Stimulated activated CD8-positive, alpha-beta memory T cell treated with anti-CD3 and anti-CD28 coated beads, Interleukin-15, amount 100 ng/mL, for 48 hours (primary cell): ENCODE measurements at places on chromosomes 1 and 21.

- DNase-seq: no peak
Measured at GRCh38 chr1:230057681-230058565, 9.1 kb upstream of the GALNT2 start.

DNA sequence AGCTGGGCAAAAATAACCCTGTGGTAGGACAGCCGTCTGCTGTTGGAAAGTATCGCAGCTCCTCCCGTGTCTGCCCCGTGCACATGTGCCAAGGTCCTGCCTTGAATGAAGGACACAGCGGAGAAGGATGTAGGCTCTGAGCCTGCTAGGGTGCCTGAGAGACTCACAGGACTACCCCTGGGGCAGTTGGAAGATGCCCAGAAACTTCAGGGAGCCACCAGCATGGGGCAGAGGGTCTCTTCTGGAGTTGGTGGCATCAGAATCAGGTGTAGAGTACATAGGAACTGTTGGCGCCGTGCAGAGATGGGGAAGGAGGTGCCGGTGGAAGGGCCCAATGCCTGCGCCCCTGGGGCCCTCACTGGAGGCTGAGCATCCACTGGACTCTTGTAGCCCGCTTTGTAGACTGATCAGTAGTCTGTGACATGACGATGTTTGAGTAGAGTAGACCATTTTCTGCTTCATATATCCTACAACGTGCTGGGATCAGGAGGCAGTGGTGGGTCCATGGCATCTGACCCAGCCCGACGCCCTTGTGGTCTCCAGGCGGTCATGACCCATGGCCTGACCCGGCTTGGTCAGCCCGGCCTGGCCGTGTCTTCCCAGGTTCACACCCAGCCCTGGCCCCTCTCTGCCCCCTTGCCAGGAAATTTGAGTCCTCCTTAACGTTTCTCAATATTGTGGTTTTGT lies 5.3 kb upstream of the C1orf174 start:
- no peak for DNase-seq

- DNase-seq: no peak
Measured at GRCh38 chr21:36065497-36066036, 4.3 kb upstream of the CBR1 start.

GRCh38 chr21:44529503-44530125 lies 10.4 kb downstream of the KRTAP10-1 start:
- no peak for DNase-seq

DNA sequence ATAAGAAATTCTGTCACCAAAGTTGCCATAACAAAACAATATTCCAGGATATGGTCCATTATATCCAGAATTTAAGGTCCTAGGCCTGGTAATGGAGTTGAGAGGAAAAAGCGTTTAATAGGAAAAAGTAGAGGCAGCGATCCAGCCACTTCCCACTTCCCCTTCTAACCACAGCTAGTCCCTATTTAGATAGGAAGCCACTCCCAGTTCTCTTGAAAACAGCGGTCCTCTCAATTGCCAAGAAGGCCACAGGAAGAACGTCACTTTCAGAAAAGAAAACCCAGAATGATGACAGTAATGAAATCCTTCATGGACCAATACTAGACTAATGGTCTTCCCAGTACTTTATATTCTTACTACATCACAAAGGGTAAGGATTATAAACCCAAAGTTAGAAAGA lies 38.6 kb downstream of the ABL2 start:
- no peak for DNase-seq

DNA sequence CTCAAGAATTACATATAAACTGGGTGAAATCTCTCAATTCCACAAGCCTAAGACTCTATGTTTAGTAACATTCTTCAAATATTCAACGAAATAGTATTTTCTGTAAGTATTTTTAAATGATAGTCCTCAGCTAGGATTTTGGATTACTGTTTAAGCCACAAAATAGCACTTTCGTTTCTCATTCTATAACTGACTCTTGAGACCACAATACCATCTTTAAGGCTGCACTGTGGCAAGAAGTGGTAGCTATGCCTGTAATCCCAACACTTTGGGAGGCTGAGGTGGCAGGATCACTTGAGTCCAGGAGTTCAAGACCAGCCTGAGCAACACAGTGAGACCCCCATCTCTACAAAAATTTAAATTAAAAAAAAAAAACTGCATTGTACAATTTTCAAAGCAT lies 126.7 kb downstream of the CDC42BPA start:
- DNase-seq: no peak

DNA sequence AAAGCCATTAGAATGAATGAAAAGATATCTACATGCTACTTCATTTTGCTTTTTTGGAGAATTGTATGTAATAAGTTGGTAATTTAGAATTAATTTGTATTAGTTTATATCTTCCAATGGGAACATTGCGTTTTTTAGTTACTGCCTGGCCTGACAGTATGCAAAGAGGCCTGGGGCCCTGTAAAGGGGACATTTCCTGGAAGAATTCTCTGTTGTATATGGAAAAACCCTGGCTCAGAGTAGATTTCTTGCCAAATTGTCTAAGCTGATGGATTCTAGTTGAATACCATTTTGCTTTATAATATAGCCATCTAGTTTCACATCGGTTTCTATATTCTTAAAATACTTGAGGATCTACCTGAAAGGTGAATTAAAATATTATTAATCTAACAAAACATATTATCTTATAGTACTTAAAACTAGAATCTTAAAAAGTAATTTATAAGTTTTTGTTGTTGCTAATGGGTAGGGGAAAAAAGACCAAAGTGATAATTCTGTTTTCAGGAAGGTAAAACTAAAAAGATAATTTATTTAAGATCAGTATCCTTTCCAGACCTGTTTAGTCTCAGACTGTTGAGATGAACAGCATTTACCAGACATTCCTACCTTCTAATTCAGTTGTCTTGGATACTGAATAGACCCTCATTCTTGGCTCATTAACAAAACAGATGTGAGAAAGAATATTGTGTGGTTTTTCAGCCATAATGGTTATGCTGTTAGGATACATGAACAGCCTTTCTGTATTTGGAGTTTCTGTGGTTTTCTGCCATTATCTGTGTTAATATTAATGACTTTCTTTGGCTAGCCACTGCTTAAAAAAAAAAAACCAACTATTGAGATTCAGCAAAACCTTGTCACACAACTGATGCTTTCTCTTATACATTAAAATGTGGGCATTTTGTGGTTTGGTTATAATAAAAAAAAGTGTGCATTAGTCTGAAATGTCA lies 4.8 kb downstream of the AGO3 start:
- DNase-seq: no peak

DNA sequence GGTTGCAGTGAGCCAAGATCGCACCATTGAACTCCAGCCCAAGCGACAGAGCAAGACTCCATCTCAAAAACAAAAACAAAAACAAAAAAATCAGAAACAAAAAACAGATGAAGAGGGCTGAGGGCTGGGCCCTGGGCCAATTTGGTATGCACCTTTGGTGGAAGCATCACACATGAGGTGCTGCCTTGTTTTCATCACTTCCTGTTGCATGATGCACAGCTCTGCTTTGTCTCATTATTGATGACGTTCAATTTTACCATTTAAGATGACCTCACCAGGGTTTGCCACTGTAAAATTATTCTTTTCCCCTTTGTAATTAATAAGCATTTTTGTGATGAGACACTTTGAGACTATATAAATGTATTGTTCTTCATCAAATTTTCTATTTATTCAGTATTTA lies 9.8 kb upstream of the IFNAR2 start:
- DNase-seq: no peak

DNA sequence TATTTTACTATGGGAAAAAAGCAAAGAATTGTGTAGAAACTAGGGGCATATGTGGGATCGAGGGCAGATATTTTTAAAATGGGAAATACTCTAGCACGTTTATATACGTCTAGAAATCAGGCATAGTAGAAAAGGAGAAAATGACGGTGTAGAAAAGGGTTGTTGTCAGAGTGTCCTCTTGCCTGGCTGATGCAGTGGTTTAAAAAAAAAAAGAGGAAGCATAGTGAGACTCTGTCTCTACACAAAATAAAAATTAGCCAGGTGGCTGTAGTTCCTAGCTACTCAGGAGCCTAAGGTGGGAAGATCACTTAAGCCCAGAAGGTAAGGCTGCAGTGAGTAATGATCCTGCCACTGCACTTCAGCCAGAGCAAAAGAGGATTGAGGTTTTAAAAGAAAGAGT lies 64.7 kb upstream of the LRRC7 start:
- no peak for DNase-seq

GRCh38 chr1:108865316-108865910 lies 8.5 kb upstream of the AKNAD1 start:
- no peak for DNase-seq

DNA sequence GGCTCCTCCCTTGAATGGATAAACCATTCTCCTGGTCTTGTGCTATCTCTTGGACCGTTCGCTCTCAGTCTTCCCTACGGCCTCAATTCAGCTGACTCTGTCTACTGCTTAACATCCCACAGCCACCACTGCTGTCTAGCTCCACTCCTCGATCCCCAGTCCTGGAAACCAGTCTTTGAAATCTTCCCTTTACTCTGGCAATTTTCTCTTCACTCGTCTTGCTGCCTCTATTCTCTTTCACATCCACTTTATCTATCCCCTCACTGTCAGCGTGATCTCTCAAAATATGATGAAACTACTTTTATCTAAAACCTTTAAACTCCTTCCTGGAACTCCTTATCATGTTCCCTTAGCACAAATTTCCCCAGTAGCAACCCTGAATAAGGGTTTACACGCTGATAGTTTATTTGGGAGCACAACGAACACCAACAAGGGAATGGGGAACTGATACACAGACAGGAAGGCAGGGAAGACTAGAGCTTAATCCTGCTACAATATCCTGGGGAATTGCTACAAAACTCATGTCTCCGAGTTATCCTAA lies 131.6 kb upstream of the SAMSN1 start:
- no peak for DNase-seq

- DNase-seq: no peak
Measured at GRCh38 chr21:42027085-42027821, 17.1 kb upstream of the ZBTB21 start.

GRCh38 chr1:194084755-194085154 lies 898.3 kb upstream of the B3GALT2 start:
- DNase-seq: no peak

DNA sequence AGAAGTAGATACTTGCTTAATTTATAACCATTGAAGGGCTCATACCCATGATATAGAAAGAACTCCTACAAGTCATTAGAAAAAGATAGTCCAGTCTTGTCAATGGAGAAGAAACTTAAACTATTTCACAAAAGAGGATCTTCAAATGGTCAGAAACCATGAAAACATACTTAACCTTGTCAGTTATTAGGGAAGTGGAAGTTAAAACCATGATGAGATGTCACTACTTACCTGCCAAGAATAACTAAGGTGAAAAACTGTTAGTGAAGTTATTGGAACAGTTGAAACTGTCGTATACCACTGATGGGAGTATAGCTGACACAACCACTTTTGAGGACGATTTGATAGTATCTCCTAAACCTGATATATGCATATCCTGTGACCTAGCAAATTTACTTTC lies 46.8 kb downstream of the OSBPL9 start:
- DNase-seq: no peak

DNA sequence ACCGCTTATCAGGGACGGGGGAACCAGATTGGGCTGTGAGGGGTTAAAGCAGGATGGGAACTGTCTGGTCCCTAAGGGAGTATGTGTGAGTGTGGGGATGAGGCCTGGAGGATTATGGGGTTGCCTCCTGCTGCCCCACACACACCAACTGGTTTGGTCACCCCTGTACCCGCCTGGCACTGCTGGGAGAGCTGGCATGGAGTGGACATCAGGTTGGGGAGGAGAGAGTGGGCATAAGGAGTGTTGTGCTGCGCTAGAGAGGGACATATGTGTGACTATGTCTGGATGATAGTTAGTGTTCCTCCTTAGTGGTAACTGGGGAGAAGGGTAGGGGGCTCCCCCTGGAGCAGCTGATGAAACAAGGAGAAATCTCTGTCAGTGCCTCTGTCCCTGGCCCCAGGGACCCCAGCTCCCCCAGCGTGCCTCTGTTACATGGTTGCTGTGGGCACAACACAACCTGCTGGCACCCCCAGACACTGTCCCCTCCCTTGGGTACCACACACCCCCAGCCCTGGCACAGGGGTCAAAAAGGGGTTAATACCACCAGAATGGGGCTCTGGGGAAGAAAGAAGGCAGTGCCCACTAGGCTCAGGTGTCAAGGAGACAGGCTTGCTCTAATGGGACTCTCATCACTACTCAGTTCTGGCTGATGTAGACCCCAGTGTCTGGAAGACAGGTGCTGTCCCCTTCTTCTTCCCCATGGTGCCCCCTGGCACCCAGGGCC lies 1.9 kb downstream of the ZBTB7B start:
- DNase-seq: no peak

DNA sequence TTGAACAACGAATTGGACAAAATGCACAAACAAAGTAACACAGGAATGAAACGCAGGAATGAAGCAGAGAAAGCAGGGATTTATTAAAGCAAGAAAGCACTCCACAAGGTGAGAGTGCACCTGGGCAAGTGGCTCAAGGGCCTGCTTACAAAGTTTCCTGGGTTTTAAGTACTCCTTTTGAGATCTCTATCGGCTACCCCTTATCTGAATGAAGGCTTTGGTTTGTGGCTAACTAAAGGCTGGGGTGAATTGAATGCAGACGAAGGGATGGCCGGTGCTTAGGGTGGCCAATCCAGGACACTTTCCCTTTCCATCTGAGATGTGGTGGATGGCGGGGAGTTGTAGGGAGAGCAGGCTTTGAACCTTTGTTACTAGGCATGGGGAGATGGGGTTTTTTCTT lies 151.4 kb upstream of the KIAA0040 start:
- no peak for DNase-seq

- DNase-seq: no peak
Measured at GRCh38 chr1:248886237-248886895, 19.7 kb upstream of the PGBD2 start.

DNA sequence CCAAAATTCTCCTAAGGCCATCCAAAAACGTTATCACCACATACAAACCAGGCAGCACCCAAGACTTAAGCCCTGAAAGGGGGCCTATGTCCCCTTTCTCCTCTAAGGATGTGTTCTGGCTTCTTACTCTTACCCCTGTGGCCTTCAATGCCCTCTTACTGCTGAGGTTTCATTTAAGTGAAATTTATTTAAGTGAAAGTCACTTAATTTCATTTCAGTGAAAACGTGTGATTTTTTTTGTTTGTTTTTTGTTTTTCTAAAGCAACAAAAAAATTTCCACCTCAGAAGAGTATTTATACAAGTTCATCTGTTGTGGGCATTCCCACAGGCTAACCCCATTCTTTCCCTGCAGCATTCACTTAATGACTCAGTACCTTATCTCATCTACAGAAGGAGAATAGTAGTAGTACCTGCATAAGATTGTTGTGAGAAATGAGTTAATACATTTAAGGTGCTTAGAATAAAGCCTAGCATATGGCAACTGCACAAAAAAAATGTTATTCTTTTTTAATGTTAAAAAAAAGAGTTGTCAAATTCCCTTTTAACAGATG lies 220.6 kb downstream of the CHRM3 start:
- DNase-seq: no peak

- DNase-seq: no peak
Measured at GRCh38 chr1:5329068-5329739, 663.0 kb downstream of the NPHP4 start.
